ENCODE measurements at places on chromosomes 12 and 14.

- no peak for DNase-seq
Observed at GRCh38 chr12:117193903-117194302, 3.6 kb upstream of the FBXO21 start.

DNA sequence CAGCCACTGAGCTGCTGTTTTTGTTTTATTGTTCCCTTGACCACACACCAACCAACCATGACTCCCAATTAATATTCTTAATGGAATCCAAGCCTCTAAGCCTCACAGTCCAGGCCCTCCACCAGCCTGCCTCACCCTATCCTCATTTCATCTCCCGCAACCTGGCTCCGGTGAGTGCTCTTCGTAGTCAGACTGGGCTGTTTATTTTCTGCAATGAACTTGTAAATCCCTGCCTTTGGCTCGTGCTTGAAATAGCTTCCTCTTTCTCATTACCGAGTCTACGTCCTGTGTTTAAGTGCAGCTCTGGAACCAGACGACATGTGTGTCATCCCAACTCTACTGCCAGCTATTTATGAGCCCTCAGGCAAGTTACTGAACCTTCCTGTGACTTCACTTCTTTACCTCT is 12.4 kb upstream of the ETFBKMT start:
- DNase-seq, result peak; percentile 61

DNA sequence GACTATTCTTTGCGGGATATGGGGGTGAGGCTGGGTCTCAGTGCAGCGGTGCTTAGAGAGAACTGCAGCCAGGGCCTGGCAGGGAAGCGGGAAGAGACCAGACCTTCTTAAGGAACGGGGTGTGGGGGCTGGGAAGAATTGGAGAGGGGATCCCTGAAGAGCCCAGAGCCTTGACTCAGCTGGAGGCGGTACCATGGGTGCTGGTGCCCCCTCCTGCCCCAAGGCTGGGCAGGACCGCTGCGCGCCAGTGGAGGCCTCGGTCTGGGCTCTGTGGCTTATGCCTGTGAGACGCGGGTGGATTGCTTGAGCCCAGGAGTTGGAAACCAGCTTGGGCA is 1.3 kb upstream of the RNU7-1 start:
- DNase-seq, result no peak

DNA sequence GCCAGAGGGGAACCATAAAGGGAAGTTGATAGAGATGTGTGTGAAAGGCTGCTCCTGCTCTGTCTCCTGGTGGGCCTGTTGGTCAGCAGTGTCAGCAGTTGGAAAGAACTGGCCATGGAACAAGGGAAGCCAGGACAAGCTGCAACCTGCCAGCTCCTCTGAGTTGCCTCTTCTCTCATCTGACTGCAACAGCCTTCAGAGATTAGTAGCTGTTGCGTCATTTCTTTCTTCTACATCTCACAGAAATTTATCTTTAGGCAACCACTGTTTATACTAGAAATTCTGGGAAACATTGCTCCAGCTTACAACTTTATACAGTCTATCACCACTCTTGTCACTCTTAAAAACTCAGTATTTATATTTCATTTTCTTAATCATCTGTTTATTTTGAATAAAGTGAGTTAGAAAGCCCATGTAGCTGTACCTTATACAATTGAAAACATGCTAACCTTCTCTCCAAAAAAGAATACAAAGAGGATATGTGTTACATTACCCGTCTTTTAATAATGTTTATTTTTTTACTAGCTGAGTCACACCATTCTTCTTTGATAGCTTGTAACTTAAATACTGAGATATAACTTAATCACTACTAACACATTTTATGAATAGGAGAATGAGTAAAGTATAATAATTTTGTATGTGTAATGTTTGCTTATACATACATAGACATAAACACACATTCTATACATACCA is 224.2 kb downstream of the LRFN5 start:
- DNase-seq, result peak; percentile 83

DNA sequence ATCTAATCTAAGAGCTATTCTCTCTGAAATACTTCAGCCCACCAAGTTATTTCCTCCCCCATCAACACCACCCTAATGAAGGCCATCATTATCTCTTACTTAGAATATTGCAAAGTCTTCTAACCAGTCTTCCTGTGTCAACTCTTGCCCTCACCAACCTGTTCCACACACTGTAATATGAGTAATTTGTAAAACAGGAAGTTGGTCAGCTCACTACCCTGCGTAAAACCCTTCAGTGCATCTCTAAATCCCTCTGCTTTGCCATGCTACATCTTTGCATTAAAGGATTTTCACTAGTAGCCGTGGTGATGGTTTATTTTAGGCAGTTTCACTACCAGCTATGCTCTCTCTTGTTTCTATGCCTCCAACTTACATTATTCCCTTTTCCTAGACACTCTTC is 70.0 kb downstream of the KIF21A start:
- no peak for DNase-seq

GRCh38 chr14:90399541-90400444 is 3.0 kb downstream of the CALM1 start:
- peak; percentile 92 for DNase-seq

DNA sequence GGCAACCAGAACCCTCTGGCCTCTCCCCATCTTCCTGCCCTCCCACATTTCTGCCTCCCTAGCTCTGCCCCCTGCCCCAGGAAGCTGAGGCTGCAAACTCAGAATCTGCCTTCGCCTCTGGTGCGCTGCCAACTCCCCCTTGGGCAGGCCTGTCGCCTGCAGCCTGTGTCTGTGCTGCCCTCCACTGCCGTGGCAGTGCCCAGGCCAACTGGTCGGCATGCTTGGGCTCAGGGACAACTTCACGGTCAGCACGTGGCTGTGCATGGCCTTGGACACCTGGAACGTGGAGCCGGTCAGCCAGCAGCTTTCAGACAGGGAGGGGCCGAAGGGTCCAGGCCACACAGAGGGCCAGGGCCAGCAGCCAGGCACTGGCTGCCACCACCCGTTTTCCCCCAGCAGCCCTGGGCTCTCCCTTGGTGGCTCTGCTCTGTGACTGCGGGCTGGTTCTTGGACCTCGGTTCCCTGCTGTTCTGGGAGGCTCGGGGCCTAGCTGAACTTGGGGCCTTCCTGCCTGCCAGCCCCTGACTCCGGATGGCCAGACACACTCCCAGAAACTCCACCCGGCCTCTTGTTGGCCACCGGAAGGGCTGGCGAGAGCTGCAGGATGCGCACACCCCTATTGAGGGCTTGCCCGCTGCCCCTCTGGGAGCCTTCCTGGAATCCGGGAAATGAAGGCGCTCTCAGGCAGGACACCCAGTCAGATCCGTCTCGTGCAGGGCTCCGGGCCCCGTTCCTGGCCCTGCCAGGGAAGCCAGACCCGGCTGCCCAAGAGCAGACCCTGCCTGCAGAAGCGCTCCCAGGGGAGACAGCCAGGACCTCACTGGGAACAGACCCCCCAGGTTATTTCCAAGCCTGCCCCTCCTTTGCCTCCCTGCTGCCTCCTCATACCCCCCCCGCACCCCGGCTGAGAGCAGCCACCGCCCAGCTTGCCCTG is 34.2 kb upstream of the PPP1R13B start:
- no peak for DNase-seq

DNA sequence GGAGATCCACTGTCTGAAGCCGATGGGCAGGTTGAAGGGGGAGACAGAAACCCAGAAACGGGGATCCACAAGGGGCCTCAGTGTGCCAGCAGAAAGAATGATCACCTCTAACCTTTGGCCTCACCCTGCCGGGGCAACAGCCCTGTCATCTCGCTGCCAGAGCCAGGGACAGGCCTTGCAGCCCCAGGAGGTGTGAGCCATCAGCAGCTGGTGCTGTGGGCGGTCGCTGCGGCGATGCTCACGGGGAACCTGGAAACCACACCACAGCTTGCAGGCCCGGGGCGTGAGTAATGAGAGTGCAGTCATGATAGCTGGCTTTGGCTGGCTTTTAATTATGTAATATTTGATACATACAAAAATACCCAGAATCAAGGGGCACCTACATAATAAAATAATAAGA is 4.7 kb upstream of the TTC7B start:
- no peak for DNase-seq

DNA sequence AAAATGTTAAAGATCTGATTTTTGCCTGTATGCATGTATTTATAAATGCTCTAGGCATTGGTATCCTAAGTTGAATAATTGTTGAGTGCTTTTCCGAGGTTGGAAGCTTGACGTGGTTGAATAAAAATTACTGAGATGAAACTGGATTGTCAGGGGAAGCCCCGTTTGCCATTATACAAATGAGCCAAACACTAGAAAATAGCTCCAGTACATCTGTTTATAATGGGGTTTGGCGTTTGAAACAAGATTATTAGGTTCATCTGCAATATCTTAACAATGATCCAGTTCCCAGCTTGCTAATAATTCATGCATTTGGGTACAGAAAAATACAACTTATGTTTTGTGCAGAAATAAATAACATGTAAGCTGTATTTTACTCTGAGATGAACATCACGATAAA is 789.6 kb downstream of the GALC start:
- DNase-seq, result no peak

DNA sequence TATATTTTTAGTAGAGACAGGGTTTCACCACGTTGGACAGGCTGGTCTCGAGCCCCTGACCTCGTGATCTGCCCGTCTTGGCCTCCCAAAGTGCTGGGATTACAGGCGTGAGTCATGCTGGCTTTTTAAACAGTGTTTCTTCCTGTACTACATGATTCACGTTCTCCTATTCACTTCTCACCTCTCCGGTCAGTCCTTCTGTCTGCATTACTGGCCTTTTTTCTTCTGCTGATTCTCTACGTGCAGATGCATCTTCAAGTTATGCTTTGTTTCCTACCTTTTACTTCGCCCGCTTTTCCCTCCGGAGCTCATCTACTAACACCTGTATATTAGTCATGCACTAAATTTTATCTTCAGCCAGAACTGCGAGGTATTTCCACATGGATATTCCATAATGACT is 296.2 kb upstream of the FLRT2 start:
- peak; percentile 88 for DNase-seq

- DNase-seq, result no peak
Observed at GRCh38 chr12:9991876-9992275, 7.0 kb downstream of the CLEC1B start.

DNA sequence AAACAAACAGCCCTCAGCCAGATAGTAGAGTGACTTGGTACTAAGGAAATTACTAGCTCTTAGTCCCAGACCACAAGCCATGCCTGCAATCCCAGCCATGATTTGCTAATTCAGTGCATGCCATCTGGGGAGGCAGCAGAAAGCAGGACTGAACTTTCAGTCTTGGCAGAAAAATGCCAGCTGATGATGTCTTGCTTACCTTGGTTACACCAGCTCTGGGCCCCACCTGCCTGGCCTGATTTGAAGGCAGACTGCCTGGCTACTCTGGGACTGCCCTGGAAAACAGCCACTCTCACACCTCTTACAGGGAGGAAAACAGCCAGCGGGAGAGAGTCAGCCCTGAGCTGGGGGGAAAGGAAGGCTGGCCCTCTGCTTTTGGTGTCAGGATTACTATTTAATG is 4.6 kb upstream of the UNC119B start:
- DNase-seq, result no peak

- DNase-seq, result no peak
Observed at GRCh38 chr12:59181196-59181777, 261.0 kb upstream of the LRIG3 start.

GRCh38 chr12:102299731-102300130 is 102.1 kb upstream of the PMCH start:
- DNase-seq, result no peak

DNA sequence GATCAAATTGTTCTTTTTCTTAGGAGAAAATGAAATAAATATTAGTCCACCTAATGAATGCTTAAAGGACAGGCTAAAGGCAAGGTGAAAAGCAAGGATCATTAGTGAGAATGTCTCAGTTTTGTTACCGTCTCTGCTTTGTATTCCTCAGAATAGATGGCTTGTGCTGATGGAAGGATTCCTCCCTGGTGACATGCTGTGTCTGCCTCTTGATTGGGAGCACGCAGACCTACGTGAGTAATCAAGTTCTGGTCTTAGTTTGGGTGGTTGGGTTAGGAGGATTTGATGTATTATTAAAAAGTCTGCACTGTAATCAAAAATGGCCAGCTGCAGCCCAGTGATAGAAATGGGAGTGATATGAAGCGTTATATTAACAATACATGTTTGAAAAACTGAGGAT is 78.8 kb upstream of the RTL1 start:
- no peak for DNase-seq

DNA sequence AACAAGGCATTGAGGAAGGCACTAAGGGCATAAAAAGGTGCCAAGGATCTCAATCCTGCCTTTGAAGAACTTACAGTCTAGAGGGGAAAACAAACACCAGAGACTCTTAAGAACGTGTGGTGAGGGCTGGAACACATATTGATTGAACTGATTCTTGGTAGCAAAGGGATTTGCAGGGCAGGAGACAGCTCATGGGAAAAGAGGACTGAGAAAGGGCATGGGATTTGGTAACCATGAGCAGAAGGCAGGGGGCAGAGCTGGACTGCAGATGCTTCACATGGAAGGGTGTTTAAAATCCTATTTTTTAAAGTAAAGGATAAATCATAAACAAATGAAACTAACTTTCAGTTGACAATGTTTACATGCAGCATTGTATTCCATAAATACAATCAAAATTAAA is 203.1 kb downstream of the ITPR2 start:
- DNase-seq, result peak; percentile 43

GRCh38 chr12:124685689-124686369 is 118.4 kb upstream of the NCOR2 start:
- DNase-seq, result peak; percentile 92

- no peak for DNase-seq
Observed at GRCh38 chr12:4563336-4563735, 1.3 kb downstream of the DYRK4 start.

GRCh38 chr14:88669346-88669745 is 106.5 kb downstream of the ZC3H14 start:
- DNase-seq, result no peak

Measured in mesenchymal stem cell (in vitro differentiated cells and primary cell).